ENCODE measurements at places on chromosomes 7 and 10.
A peak's percentile ranks its signal among the peaks of the same experiment; 100 is the strongest.

GRCh38 chr7:87234949-87235348 is 15.4 kb upstream of the TMEM243 start:
- peak; percentile 11 for DNase-seq

DNA sequence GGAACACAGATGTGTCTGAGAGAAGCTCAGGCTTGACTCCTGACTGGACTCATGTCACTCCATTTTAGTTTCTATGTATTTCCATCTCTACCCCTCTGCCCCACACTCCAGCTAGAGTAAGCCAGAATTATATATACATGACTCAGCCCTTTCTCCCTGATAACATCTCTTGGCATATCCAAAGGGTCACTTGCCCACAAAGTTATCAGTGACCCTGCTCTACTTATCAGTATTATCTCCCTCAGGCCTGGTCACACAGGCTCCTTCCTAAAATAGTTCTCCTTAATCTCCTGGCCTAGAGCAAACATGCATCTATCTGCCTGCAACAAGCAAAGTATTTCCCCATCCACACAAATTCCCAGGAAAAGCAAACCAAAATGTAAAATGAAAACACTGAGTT is 598.3 kb downstream of the SUGCT start:
- DNase-seq, result peak; percentile 40

- no peak for DNase-seq
Observed at GRCh38 chr7:28588602-28589001, 176.3 kb downstream of the CREB5 start.

DNA sequence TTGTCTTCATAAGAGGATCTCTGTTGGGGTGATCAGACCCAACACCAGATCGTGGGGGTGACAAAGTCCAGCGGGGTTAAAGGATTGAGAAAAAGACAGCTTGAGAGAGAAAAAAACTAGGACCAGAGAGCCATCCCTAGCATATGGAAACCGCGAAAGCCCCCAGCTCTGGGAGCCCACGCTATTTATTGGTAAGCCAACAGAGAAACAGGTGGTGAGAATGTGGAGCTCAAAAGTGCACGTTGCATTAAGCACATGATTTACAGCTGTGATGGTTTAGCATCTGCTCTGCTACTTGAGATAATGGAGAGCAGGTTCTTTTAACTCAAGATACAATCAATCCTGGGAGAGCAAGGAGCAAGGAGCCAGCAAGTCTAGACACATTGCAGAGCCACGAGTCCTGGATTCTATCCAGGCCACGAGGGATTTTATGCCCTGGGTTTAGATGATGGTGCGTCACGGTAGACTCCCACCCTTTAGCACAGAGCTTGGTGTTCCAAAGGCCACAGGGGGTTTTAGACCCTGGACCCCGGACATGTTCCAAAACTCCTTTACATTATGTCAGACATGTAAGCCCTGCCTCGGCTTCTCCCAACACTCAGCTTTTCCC is 755.2 kb upstream of the SORCS1 start:
- no peak for DNase-seq

DNA sequence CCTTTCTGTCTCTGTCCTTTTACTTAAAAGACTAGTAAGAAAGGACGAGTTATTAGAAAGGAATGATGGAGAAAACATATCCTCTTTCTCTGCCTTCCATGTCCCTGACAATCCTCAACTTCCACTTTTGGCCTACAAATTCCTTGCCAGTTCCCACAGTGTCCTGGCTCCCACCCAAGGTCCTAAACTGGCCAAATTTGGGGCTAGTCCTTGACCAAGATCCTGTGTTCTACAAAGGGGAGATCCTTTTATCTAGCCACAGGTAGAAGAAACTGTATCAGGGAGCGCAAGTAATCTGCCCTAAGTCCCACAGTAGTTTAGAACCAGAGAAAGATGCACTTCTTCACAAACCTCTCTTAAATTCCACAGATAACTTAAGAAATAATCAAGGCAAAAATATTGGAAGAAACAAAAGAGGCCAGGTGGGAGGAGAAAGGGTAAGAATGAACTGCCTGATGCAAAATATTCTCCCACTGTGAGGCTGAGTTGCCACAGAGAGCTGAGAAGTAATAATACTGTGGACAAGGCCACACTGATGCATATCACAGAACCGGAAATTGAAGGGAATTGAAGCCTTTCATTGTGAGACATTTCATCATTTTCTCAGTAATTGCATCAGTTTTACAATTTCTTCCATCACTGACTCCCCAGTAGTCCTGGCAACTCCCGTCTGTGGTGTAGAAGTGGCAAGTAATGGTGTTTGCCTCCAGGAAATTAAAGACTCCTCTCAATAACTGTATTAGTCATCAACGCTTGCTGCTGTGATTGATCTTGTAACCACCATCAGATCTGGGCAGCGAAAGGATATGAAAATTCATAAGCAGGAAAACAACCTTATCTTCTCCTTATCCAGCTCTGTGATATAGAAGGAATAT is 47.2 kb downstream of the DNAJC12 start:
- DNase-seq, result peak; percentile 2

DNA sequence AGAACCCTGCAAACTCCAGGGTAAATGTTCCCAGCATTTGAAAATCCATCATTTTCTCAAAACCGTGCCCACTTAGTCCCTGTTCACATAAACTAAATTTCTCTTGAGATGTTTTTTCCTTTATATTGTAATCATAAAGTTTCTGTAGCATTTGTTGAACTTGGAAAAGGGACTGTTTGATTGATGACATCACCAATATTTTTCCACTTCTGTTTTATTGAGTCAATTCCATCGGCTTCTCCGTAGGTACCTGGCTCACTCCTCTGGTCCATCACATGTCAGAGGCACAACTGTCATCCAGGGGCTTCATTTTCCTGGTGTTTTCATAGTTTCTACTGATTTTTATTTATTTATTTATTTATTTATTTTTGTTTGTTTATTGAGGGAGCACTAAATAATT is 462.5 kb upstream of the PFKP start:
- DNase-seq, result no peak

GRCh38 chr7:20784388-20785156 is 2.1 kb downstream of the SP8 start:
- DNase-seq, result no peak

DNA sequence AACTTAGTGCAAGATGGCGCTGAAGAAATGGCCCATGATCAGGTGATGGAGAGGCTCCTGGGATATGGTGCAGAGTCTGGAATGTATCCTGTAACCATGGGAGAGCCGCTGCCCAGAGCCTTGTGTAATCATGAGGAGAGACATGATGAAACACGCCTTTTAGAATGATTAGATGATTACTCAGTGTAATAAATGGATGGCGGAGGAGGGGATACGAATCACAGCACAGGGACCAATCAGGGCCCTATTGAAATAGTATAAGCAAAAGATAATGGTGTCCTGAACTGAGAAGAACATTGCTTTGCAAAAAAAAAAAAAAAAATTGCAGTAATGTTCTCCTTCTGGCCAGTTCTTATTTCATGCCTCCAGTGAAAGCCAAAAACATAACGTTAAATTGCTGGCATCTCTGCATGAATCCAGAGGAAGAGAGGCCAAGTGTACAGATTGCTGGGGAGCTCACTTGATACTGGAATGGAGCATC is 668.5 kb upstream of the AUTS2 start:
- DNase-seq, result peak; percentile 22
